ENCODE measurements at places on chromosomes 7 and 10.

GRCh38 chr10:93186653-93187052, 113.0 kb downstream of the CYP26A1 start:
- DNase-seq: no peak

- no peak for DNase-seq
These were observed 17.8 kb downstream of the SGMS1 start for GRCh38 chr10:50605951-50606270.

DNA sequence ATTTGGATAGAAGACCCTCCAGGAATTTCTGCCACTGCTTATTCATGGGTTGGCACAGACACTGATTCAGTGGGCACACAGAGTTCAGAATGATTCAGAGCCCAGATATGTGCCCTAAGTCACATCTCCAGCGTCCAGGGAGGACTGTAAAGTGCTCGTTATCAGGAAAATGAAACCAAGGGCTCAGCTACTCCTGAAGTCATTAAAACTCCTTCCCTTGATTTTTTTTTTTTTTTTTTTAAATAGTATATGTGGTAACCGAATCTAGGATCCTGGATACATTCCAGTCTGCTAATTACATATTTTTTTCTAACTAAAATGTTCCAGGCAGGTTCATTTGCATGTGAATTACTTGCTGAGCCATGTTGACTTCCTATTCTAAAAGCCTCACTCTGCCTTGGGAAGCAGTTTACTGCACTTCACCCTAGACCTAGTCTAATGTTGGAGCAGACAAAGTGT, 34.7 kb downstream of the MET start:
- peak; percentile 24 for DNase-seq

- DNase-seq: no peak
These were observed 129.9 kb upstream of the ITGB1 start for GRCh38 chr10:33087922-33088321.

DNA sequence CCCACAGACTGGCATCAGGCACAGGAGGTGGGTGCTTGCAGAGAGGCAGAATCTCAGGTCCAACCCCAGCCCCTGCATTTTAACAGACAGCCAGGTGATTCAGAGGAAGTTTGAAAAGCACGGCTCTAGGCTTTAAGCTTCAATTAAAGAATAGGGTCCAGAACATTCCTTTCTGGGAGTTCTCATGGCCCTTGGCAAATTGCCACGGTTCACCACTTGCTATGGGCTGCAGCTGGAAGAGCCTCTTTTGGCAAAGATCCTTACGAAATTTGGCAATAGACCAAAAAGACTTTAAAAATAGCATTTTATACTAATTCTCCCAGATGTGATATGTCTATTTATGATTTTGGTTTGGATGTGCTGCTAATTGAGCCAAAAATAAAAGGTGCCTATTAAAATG, 148.1 kb downstream of the ITGA8 start:
- DNase-seq: no peak

- DNase-seq: no peak
These were observed 83.5 kb upstream of the TAS2R16 start for GRCh38 chr7:123079021-123079420.

- no peak for DNase-seq
These were observed 204.5 kb upstream of the PHYHIPL start for GRCh38 chr10:58971796-58972491.

DNA sequence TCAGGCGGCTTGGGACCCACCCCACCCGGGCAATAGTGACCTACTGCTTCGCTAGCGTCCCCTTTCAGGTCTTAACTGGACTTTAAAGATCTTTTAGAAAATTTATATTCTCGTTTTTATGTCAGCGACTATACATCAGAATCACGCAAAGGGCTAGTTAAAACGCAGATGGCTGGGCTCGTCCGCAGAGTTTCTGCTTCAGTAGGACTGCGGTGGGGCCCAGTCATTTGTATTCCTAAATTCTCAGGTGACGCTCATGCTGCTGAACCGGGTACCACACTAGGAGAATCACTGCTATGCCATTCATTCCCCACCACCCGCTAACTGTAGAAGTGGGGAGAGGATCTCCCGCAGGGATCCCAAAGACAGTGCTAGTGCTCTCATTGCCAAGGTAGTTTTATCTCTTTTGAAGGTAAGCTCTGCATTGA, 12.0 kb upstream of the SP8 start:
- DNase-seq: no peak

Data from gastrocnemius medialis (tissue), 4 donors.